CD8-positive, alpha-beta memory T cell (primary cell): ENCODE measurements at places on chromosomes 16 and 17. TPM values are rescaled to one million over a fixed set of nuclear protein-coding genes. Genes with fewer than 3 reads are reported as not detected.

DNA sequence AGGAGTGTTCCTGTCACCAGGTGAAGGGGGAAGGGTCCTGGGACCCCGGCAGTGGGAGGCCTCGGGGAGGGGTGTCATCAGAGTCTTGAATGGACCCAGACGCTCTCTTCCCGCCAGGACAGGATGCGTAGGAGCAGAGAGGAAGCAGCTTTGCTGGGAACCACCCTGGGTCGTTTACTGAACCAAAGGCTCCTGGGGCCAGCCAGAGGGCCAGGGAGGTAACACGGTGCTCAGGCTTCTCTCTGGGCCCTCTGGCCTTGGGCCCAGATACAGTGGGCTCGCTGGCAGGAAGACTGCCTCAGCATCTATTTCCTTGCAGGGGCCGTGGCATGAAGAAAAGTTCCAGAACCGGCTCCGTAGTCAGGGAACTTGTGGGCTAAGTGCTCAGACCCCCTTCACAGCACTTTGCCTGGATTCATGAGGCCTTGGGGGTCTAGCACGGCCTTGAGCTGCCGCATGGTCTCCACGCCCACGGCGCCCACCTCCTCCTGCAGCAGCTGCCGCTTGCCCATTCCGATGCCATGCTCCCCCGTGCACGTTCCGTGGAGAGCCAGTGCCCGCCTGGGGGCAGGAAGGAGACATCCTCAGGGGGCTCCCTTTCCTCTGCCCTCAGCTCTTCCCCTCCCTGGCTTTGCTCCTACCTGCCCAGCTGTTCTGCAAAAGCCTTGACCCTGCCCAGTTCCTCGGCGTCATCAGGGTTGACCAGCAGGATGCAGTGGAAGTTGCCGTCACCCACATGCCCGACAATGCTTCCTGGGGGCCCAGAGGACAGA lies 4.4 kb downstream of the LDHD start:
- DNase-seq = no peak

DNA sequence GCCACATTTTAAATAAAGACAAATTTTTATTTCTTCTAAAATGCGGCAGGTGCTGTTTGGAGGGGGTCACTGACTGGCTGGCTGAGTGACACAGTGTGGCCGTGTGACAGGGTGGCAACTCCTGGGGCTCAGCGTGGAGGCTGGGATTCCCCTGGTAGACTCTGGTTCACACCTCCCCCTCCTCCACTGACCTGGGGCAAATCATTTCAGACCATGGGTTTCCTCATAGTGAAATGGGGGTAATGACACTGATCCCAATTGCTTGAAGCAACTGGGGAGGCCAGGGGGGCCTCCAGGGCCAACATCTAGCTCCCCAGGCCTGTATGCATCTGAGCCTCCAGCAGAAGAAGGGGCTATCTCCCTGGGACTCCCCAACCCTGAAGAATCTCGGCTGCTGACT lies 6.6 kb downstream of the HSD11B2 start:
- DNase-seq = no peak

- DNase-seq = no peak
Measured at GRCh38 chr16:11835891-11836649, 15.3 kb downstream of the RSL1D1 start.

GRCh38 chr16:57924514-57924913 lies 46.4 kb downstream of the CNGB1 start:
- DNase-seq = no peak

DNA sequence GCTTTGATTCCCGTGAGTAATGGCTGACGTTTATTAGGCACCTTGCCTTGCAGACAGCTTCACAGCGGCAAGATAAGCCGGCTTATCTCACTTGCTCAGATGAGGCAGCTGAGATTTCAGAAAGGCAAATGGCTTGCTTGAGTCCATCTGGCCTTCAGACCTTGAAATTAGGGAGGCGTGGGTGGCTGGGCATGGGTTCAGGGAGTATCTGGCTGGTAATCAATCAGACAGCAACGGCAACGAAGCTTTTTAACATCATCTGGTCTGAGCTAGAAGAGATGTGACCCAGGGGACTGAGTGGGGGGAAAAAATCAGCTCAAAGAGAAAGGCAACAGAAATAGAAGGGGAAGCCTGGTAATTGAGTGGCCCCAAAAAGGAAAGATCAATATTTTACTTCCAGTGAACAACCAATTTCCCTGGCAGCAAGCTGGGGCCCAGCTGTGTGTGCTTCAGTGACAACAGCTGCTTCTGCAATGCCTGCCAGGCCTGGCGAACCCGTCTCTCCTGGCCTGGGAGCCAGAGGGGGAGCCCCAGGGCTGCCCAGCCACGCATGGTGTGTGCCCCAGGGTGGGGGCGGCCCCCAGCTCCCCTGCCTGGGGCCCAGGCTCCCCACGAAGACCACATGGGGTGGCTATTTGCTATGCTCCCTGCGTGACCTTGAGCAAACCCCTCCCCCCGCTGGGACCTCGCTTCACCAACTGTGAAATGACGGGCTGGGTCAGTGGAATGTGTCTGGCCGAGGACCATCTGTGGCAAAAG lies 34.0 kb downstream of the RAB11FIP4 start:
- DNase-seq = no peak

DNA sequence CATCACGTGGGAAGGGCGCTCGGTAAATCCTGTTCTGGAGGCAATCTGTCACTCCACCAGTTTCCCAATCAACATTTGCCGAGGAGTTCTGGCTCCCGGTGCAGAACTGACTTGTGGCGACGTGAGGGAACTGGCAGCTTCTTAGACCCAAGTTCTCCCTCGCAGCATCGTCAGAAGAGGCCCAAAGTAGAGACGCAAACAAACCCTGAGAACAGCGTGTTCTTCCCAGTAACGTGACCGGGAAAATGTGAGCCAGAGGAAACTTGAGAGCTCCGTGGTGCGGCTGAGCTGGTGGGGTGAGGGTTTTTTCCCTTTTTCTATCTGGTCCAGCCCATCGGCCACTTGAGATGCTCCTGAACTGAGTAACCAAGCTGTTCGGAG lies 158.9 kb upstream of the CACNG5 start:
- no peak for DNase-seq

- DNase-seq = no peak
Measured at GRCh38 chr16:29182501-29182900, 197.6 kb downstream of the LAT start.

Gene HNF1B
- 0.22 TPM for total RNA-seq

Gene WNK4
- total RNA-seq = 0.18 TPM
